Endothelial cell of coronary artery (primary cell): ENCODE measurements at places on chromosomes 7 and 10. TPM values are rescaled to one million over a fixed set of nuclear protein-coding genes. Genes with fewer than 3 reads are reported as not detected.

Gene STOX1
- total RNA-seq, result 0.09 TPM in 2 replicates

Gene OR9A2
- total RNA-seq, result not detected in 2 replicates

Gene NCF1
- total RNA-seq, result 0.09 TPM in 1 of 2 replicates, not detected in the other

Gene XRCC2
- 2.0 and 3.7 TPM in 2 replicates for total RNA-seq

Gene ST8SIA6
- total RNA-seq, result 0.72 and 2.4 TPM in 2 replicates

Gene IFIT1B
- not detected in 2 replicates for total RNA-seq

Gene IFT22
- 16.8 and 23.5 TPM in 2 replicates for total RNA-seq

Gene ZWINT
- 16.9 and 57.6 TPM in 2 replicates for total RNA-seq

Gene ANKRD30A
- total RNA-seq, result not detected in 2 replicates

Gene CRYGN
- not detected in 2 replicates for total RNA-seq

Gene GPR15LG
- total RNA-seq, result not detected in 2 replicates
